ENCODE measurements at places on chromosomes 7 and 10.
A peak's percentile ranks its signal among the peaks of the same experiment; 100 is the strongest.

DNA sequence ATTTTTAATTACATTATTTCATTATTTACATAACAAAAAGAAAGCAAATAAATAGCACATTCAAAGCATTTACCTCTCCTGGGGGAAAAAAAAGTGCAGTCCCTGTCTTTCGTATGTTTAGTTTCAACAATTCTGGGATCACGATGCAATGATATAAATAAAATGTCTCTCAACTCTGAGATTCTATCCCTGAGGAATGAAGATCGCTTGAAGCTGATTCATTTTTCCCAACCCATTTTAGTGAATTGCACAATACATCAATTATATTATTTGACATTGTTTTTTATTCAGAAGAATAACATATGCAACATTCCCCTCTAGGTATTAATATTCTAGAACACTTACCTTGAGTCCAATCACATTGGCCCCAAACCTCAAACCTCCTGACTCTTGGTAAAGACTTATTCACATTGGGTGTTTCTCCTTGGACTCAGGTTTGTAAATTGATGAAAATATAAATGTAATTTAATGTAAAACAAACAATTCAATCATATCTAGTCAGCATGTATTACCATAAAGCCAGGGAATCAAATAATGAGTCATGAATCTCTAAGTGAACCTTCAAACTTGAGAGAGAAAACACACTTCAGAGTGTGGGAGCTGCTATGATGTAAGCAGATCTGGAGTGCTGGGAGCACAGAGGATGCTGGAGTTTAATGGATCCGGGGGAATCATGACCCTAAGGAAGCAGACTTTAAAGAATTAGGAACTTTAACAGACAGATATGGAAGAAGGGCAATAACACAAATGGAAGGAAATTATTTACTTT, 5.3 kb upstream of the SCIN start:
- DNase-seq = no peak

DNA sequence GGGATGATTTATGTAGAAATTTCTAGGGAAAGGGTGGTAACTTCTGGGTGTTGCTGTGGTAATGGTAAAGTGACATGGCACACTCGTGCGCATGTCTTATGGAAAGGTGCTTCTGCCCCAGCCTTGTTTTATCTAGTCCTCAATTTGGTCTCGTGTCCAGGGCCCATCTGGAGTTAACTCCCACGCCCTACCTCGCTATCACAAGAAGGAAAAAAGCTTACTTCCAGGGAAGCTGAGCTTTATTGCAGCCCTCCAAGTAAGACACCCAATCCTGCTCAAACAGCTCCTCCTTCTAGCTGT, 611.8 kb downstream of the TNS3 start:
- DNase-seq = no peak

GRCh38 chr7:22113041-22113440, 167.3 kb upstream of the CDCA7L start:
- no peak for DNase-seq

DNA sequence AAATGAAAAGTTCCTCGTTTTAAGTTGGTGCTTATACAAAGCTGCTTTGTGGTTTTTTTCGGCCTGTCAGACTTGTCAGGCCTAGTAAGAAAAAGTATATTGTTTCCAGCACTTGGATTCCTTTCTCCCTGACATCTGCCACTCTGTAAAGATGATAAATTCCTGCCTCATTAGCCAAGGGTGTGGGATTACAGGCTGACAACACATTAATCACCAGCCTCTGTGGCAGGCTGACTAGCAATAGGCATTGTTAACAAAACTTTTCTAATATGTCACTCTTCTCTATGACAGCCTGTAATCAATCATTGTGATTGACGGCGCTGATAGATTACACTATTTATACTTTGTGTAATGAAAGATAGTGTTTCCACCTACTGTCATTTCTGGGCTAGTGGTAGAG, 682.5 kb downstream of the LRMDA start:
- no peak for DNase-seq

- no peak for DNase-seq
Measured at GRCh38 chr7:115533785-115534184, 496.8 kb downstream of the TFEC start.

DNA sequence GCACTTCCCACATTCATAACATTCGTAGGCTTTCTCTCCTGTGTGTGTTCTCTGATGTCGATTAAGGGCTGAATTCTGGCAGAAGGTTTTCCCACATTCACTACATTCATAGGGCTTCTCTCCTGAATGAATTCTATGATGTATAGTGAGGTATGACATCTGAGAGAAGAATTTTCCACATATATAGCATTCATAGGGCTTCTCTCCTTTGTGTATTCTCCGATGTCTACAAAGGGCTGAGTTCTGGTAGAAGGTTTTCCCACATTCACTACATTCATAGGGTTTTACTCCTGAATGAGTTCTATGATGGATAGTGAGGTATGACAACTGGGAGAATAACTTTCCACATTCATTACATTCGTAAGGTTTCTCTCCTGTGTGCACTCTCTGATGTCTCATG, 15.6 kb downstream of the ZNF12 start:
- no peak for DNase-seq

- DNase-seq = no peak
Measured at GRCh38 chr10:30973737-30974136, 57.9 kb downstream of the ZNF438 start.

GRCh38 chr7:115096262-115096661, 174.4 kb downstream of the MDFIC start:
- DNase-seq = no peak

DNA sequence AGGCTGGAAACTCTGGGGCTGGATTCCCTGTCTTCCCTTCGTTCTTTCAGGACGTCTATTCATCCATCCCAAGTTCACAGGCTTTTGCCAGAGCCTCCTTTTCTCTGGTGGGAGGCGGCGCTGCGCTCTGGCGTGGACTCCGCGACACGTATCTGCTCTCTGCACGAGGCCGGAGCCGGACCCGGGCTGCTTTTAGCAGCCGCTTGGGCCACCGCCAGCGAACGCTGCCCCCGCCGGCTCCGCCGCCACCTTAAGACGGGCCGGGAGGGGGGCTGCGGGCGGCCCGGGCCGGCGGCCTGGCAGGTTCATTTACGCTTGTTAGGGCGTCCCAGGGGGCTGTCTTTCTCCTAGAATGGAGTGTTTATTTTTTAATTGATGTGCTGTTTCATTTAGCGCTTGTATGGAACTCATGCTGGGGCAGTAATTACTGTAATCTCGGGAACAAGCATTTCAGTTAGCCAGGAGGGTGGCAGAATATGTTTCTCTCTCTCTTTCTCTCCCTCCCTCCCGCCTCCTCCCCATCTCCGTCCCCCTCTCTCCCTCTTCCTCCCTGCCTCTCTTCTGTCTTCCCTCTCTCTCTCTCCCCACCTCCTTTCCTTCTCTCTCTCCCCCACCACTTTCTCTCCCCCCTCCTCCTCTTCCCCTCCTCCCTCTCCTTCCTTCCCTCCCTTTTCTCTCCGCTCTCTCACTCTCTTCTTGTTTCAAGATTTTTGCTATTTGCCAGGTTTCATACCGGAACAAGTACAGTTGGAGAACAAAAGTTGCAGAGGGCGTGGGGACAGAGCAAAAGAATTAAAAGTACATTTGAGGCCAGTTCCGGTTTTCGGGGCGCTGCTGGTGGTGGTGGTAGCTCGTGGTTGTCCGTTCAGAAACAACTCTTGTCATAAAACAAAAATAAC, 1.3 kb upstream of the FZD8 start:
- no peak for DNase-seq

DNA sequence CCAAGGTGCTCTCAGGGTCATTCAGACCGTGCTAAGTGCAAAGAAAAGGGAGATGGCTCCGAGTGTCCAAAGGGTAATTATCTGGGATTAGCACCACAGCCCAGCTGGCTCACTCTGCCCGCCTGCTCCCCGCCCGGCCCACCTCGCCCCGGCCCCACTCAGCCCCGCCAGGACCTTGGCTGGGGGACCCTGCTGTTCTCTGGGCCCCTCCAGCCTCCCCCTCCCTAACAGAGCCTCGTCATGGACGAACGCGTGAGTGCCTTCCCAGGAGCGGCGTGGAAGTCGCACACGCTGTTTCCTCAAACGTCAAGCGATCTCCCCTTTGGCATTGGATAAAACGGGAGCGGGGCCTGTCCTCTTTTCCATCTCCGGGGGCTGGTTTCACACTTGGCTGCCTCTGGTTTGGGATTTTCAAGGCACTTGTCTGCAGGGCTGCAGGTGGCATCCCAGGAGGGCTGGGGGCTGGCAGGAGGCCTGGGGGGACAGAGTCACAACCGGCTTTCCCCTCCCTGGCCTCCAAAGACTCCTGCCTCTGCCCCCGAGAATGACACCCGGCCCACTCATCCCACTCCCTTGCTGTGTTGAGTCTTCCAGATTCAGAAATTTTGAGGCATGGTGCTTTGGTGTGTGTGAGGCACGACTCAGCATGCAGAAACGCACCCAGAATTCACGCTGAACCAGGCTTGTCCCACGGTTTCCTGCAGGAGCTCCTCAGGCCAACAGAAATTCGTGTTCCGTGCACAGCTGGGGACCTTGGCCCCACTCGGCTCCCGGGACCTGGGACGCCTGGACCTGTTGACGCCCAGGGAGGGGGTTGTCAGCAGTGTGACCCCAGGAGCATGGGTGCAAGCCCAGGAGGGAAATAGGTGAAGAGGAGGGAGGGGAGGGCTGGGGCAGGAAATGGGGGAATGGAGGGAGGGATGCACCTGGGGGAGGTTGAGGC, 110.0 kb downstream of the PDGFA start:
- no peak for DNase-seq

GRCh38 chr7:80841423-80841955, 77.4 kb downstream of the SEMA3C start:
- no peak for DNase-seq

GRCh38 chr7:50962962-50963374, 180.3 kb upstream of the GRB10 start:
- peak; percentile 6 for DNase-seq

DNA sequence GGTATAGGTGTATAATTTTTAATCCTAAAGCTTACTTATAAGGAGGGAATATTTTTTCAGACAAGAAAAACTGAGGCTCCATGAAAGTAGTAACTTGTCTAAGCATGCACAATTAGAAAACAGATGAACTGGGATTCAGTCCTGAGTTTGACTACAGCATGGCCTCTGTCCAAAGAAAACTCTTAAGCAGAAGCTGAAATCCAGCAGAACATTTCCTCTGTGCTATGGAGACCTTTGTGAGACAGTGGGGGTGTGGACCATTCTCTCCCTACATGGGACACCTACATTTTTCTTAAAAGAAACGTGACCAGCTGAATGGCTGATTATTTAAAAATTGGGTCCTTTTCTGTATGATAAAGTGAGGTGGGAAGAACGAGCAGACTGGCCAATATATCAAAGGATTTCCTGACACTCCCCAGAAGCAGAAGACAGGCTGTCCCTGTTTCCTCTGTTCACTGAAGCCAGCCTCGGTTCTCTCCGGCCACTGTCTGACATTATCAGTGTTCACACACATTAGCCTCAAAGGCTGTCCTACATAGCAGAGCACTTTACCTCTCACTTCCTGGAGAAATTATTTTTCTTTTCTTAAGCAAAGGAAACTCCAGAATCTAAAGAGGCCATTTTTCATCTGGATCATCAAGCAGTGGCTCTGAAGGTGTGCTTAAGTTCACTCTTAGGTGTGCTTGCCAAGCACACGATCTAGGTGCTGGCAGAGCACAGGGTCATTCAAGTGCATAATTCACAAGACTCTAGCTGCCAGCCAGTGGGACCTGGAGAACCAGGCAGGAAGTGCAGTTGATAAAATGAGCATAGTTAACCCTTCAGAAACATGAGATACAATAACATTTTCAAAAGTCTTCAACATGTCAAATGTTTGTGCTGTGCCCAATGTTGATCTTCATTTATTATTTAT, 40.4 kb upstream of the KIAA1217 start:
- DNase-seq = no peak

- DNase-seq = no peak
Measured at GRCh38 chr10:14574291-14574690, 200.4 kb downstream of the FAM107B start.

DNA sequence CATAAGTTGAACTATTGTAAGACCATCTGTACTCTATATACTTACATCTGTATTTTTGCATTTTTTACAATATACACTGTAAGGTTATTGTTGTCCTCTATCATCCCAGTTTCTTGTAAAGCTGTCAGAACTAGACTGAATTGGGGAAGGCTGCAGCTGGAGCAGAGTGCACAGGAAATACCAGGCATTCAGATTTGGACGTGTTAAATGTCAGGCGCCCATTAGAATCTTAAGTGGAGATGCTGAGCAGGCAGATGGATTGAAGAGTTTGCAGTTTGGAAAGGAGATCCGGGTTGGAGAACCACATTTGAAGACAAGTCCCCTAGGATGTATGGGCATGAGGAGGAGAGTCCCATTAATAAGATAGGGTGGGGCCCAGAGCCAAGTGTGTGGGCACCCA, 40.4 kb downstream of the MTURN start:
- no peak for DNase-seq

GRCh38 chr10:68700197-68700596, 20.8 kb upstream of the CCAR1 start:
- DNase-seq = no peak

- no peak for DNase-seq
Measured at GRCh38 chr7:1563981-1564602, 5.7 kb downstream of the PSMG3 start.

GRCh38 chr10:88505265-88505664, 77.9 kb downstream of the RNLS start:
- no peak for DNase-seq

GRCh38 chr10:95329296-95329695, 38.5 kb upstream of the PDLIM1 start:
- DNase-seq = no peak

DNA sequence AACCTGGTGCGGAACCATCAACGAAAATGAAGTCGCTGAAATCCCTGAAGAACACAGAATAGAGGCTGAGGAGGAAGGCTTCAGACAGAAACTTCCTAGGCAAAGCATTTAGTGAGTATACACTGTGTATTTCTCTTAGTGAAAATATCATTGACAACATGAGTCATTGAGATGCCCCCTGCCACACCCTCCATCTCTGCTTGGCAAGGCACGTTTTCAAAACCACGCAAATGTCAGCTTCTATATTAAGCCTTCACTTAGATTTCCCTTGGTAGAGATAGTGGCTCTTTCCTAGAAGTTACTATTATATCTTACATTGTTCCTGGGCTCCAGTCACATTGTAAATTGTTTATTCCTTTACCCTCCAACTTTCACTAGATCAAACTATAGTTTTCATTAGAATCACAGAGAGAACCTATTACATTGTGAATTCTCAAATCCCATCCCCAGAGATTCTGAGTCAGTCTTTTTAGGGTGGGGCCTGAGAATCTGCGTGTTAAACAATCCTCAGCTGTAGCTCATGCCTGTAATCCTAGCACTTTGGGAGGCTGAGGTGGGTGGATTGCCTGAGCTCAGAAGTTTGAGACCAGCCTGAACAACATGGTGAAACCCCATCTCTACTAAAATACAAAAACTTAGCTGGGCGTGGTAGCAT, 4.6 kb upstream of the SKAP2 start:
- no peak for DNase-seq

Data from activated CD4-positive, alpha-beta T cell treated with anti-CD3 and anti-CD28 coated beads, Interleukin-10, Interleukin-2, amounts not matched to agents 100 ng/mL and 50 ng/mL, durations not matched to agents 16 hours and 8 hours (primary cell).